Fibroblast of the aortic adventitia (primary cell): ENCODE measurements at places on chromosomes 2 and 18.
A peak's percentile ranks its signal among the peaks of the same experiment; 100 is the strongest.

DNA sequence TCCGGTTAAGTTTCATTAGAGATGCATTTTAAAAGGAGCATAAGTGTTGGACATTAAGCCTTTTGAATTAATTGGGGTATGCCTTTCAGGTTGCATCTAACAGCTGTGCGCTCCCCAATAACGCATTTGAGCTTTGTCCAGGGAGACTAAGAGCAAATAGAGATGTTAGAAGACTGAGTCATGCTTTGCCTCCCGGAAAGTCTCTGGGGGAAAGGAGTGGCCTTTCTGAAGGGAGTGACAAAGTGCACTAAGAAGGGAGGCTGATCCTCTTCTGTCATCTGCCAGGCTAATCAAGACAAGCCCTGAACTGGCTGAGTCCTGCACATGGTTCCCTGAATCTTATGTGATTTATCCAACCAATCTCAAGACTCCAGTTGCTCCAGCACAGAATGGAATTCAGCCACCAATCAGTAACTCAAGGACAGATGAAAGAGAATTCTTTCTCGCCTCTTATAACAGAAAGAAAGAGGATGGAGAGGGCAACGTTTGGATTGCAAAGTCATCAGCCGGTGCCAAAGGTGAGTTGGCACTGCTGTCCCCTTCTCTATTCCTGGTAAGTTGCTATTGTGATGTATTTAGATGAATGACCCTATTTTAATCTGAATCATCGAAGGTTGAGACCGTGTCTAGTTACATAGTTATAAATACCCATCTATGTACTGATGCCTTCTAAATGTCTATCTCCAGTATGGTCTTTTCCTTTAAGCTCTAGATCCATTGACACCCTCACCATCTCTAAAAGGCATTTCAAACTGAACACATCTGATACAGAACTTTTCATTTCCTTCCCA, 12.1 kb downstream of the TTL start:
- DNase-seq, result peak; percentile 53

GRCh38 chr2:214127170-214127569, 283.7 kb upstream of the VWC2L start:
- no peak for DNase-seq

GRCh38 chr18:13452871-13453680, 234.5 kb downstream of the LDLRAD4 start:
- DNase-seq, result no peak

GRCh38 chr2:237271698-237272652, 142.0 kb downstream of the COL6A3 start:
- DNase-seq, result no peak

- DNase-seq, result no peak
Observed at GRCh38 chr2:217981971-217982370, 20.8 kb downstream of the TNS1 start.

DNA sequence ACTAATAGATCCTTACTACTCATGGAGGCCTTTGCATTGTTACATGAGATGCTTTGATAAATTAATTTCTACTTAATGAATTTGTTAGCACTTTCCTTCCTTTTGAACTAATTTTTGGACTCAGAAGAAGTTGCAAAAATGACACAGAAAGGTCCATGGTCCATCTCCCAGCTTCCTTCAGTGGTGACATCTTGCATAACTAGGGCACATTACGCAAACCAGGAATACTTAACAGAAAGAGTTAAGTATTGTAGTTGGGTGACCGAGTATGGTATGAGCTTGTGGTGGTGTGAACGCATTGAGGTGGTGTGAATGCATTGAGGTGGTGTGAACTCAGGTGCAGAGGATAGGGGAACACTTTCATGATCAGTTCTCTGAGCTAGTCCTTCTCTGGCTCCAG, 151.1 kb upstream of the TWIST2 start:
- no peak for DNase-seq
